ENCODE measurements at places on chromosomes 5 and 9.

GRCh38 chr9:134366223-134367031 lies 40.2 kb downstream of the RXRA start:
- DNase-seq, result no peak

DNA sequence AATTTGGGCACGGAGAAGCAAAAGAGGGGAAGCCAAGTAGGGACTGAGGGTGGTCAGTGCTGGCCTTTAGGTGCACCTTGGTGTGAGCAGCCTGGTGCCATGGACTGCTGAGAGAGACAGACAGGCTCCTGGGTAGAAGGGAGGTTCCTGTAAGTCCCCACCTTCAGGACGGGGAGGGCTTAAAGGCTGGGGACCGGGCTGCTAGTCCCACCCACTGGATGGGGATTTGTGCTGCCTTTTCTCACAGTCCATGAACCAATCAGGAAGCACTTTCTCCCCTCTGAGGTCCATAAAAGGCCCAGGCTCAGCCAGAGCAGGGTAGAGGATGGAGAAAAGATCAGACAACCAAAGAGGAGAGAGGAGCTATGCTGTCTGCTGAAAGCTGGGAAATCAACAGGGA lies 15.2 kb downstream of the CDC25C start:
- DNase-seq, result no peak

DNA sequence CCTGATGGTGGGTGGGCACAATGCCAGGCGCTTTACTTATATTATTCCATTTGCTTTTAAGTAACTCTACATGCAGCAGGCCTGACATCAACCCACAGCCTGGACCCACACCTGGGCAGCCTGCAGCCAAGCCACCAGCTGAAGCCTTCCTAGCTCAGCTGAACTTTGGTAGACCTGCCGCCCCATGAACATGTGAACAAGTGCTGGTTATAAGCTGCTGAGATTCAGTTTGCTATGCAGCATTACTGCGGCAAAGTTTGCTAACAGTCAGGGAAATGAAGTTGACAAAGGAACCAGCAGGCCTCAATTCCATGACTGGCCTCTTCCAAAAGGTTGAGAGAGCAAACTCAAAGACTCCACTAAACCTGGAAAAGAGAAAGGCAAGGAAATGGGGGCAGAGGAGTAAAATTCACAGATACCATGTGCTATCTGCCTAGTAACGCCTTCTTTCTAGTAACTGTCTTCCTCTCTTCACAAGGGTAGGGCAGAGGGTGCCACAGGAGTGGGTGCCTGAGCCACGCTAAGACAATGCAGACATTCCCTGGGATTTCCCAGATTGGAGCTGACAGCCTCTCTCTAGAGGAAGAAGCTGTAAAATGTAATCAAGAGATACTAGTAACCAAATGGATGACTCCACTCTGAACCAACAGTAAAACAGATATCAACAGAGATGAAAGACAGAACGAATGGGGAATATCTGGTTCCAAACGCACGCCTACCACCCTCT lies 2.9 kb downstream of the BOD1 start:
- DNase-seq, result no peak

- no peak for DNase-seq
These were observed 2.8 kb upstream of the NOL6 start for GRCh38 chr9:33476503-33476902.

DNA sequence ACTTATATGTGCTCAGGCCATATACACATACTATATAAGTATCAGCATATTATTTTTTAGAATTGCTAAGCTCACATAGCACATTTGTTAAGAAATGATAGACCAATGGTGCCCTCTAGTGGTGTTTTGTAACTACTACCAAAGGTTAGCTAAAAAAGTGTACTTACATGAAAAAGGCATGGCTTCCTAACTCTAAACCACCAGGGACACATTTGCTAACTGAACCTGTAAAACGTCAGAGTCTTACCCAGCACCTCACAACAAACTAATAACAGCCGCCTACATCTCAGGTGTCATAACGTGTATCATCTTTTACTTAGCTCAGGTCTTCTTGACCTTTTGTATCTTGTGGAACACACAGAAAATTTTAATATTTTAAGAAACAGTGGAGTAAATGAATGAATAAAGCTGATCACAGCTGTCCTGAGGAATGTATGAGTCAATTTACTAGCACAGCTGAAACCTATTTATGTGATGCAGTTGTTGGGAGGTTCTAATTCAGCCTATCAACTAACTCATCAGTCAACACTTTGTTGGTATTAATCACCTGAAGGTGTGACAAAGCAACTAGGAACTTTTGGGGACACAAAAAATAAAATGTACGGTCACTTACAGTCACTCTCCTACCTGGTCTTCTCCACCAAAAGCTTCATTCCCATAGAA lies 72.9 kb downstream of the BAAT start:
- peak; percentile 59 for DNase-seq

- DNase-seq, result no peak
These were observed 4.7 kb downstream of the PHYKPL start for GRCh38 chr5:178227929-178228328.

DNA sequence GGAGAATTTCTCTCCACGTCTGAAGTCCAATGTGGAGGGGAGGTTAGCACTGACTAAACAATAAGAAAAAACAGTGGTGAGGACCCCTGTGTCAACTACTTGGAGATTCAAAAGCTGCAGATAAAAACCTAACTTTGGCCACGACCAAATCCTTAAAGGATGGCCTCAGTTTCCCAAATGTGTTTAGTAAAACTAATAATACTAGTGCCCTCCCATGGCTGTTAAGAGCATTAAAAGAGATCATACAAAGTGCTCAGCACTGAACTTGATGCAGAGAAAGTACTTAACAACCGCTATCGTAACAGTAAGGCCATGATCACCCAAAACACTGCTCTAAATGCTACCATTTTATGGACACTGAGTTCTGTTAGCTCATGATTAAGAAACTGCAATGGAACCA lies 288.4 kb downstream of the EBF1 start:
- no peak for DNase-seq
